ENCODE measurements at places on chromosomes 16 and 17. TPM values are rescaled to one million over a fixed set of nuclear protein-coding genes. Genes with fewer than 3 reads are reported as not detected.

NGFR gene
- not detected for total RNA-seq

KRTAP9-4 gene
- not detected for total RNA-seq

ZFP3 gene
- total RNA-seq, result 0.94 TPM

KRTAP3-3 gene
- not detected for total RNA-seq
